ENCODE measurements at places on chromosomes 16 and 17.

DNA sequence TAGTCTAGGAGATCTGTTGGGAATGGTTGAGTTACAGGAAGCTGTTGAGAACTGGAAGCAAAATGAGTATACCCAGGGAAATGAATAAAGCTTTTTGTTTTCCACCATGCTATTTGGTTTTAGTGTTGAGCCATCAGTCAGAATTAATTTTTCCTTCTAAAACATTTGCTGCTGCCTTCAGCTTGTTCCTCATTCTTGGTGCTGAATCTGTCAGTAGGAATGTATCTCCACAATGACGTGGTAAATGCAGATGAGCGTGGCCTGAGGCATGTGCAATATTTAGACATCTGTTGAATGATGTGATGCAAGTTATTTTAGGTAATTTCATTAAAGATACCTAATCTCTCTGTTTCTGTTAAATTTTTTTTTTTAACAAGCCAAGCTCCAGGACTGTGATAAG lies 10.9 kb downstream of the HAPSTR1 start:
- no peak for DNase-seq

DNA sequence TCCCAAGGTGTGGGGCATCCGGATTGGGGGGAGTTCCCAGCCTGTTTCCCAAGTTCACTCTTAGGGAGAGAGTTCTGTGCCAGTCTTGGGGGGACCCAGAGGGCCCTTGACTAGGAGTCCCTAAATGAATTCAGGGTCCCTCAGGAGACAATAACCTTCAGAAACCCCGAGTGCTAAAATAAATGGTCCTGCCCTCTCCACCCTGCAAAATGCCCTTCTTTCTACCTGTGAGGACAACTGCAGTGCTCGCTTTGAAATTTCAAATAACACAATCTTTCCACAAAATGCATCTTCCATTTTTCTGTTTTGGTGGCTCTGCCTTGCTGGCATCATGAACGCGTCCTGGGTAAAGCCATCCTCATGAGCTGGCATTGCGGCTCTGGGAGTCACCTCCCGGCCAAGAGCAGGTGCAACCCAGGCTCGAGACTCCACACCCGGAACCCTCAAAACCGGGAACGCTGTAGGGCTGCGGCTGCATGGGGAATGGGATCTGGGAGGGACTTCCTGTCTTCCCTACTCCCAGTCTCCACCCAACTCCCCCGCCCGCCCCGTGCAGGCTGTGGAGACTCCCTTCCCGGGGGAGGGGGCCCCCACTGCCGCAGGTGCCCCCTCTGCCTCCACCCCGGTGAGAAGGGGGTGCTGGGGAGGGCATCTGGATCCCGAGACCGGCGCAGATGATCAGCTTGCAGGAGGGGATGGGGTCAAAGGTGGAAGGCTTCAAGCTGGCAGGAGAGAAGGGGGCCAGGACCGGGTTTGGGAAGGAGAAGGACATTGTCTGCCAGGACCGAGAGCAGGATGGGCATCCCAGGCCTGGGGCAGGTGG lies at the start of gene ZNF205:
TSS of gene ZNF205 (plus strand) at position 529 of the 823 bp plus-strand sequence. CDS start 845 bp downstream, outside the sequence.
- no peak for DNase-seq

DNA sequence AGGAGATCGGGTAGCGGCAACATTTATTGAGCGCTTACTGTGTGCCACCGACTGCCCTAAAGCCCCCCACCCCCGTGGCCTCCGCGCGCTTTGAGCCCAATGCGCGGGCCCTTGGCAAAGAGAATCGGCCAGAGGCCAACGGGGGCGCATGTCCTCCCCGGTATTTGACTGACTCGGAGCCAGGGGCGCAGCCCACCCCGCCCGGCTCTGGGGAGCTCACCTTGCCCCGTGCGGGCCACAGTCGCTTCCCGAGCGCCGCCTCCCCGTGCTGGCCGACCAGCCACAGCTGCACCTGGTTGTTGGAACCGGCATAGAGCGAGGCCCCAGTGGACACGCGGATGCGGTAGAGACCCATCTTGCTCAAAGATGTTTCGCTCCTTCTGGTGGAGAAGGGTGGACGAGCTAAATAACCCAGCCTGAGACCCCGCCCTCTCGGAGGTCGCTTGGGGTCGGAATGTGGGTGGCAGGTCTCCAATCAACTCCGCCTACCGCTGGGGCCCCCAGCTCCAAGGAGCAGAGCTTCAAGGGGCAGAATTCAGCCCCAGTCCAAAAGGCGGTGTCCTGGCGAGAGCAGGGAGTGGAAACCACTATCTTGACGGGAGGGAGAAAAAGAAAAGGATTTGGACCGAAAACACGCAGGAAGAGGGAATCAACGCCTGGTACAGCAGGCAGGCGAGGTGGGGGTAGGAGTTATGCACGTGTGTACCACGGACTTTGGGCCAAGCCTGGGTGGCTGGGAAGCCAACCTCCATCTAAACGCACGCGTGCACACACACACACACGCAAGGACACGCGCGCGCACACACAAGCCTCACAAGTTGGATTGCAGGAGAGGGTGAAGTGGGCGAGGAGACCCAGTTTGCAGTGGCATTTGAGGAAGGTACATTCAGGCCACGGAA lies at the start of gene ALOX15:
TSS of gene ALOX15 (minus strand) at position 382 of the 899 bp plus-strand sequence. CDS start at position 355, 27 bp downstream.
- no peak for DNase-seq

- no peak for DNase-seq
Measured at GRCh38 chr17:44092051-44092450, 21.5 kb downstream of the G6PC3 start.

GRCh38 chr17:45776896-45777295 lies 7.2 kb upstream of the CRHR1 start:
- no peak for DNase-seq

DNA sequence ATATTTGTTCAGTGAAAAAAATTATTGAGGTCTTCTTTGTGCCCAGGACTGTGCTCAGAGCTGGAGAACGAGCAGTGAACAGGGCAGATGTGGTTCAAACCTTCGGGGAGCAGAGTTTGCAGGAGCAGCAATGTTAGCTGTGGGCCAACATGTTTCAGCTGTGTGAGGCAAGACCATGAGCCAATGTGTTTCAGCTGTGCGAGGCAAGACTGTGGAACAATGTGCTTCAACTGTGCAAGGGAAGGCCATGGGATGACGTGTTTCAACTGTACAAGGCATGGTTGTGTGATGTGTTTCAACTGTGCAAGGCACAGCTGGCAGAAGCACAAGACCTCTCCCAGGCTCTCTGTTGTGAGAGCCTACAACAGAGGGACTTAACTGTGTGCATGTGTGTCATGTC lies 35.2 kb upstream of the SDK2 start:
- DNase-seq: no peak

GRCh38 chr17:57607553-57608120 lies 137.5 kb downstream of the CCDC182 start:
- no peak for DNase-seq

DNA sequence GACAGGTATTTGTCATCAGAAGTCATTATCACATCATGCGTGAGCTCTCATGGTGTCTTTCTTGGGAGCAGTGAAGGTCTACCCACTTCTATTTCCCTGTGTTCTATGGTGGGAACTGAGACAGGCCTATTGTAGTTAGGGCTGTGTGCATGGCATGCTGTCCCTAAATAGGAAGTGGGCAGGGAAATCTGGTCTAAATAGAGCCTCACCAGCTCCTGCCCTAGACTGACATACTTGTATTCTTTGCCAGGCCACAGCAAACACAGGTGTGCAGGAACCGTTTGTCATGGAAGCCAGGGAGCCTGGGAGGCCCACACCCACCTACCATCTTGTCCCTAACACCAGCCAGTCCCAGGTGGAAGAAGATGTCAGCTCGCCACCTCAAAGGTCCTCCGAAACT lies 10.1 kb downstream of the SLC7A6 start:
- DNase-seq: no peak

- DNase-seq: no peak
Measured at GRCh38 chr17:13410874-13411273, 190.9 kb downstream of the HS3ST3A1 start.

Data from CD8-positive, alpha-beta memory T cell (primary cell).